Activated CD4-positive, alpha-beta T cell treated with anti-CD3 and anti-CD28 coated beads for 4 hours (primary cell): ENCODE measurements at places on chromosomes 7 and 10.

- no peak for DNase-seq
Observed at GRCh38 chr10:78211561-78212051, 177.9 kb downstream of the RPS24 start.

DNA sequence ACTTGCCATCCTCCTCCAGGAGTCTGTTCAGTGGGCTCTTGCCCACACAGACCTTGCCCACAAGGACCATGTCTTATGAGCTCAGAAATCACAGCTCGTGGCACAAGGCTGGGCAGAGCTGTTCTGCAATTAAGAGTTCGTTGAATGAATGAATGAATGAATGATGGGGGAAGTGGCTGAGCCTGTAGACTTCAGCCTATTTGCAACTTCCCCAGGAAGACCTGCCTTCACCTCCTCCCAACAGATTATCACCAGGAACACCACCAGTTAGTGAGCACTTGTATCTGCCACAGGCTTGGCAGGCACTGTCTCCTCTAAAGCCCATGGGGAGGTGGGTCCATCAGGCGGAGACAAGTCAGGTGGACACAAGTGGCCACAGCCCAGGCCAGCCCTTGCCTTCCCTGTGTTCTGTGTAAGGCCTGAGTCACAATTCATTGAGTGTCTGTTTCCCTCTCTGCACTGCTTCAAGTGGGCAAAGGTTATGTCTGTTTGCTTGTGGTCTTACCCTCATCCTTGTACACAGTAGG lies 1.8 kb upstream of the FGF8 start:
- DNase-seq = no peak

DNA sequence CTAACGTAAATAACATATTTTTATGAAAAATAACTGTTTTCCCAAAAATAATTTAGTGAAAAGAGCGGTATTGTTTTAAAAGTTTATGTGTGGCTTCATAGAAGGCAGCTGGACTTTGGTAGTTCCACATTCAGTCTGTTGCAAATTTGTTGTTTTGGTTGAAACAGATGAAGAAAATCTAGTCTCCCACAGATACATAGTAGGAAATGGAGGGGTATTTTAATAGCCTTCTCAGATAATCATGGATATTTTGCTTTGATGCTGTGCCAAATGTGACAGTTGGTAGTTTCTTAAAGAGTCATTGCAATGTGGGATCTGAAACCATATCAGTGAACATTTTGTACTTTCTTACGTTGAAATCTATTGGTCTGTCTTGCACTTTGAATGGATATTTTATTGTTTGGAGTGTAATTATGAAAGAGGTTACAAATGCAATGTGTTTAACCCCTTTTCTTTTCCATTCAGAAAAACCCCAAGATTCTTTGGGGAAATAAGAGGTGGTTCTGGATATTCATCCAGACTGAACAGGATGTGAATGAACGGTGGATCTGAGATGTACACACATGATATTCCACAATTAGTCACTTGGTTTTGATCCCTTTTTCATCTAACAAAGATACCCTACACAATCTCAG lies 10.4 kb downstream of the ZNF365 start:
- no peak for DNase-seq

GRCh38 chr10:79610601-79611191 lies at the start of gene SFTPA1:
Gene SFTPA1 (plus strand): TSS chr10:79610939. CDS start chr10:79611826, 887 bp downstream.
- no peak for DNase-seq

DNA sequence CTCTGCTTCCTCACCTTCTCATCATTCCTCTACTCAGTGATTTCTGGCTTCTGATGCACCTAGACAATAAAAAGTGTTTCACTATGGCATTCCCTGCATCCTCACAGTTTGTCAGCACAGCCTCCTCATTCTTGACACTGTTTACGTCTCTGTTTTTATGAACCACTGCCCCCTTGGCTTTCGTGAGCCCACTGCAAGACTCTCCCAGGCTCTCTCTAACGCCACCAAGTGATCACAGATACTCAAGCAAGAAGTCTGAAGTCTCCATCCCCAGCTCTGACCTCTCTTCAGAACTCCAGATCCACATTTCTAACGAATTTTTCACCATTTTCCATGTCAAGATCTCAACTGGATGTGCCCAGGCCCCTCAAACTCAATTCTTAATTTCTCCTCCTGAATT lies 8.9 kb downstream of the SLC16A9 start:
- no peak for DNase-seq

- DNase-seq = no peak
Observed at GRCh38 chr7:144785521-144785920, 50.3 kb downstream of the TPK1 start.

- no peak for DNase-seq
Observed at GRCh38 chr10:58913717-58914116, 262.7 kb upstream of the PHYHIPL start.

GRCh38 chr10:3472287-3473051 lies 299.9 kb upstream of the PITRM1 start:
- DNase-seq = no peak

DNA sequence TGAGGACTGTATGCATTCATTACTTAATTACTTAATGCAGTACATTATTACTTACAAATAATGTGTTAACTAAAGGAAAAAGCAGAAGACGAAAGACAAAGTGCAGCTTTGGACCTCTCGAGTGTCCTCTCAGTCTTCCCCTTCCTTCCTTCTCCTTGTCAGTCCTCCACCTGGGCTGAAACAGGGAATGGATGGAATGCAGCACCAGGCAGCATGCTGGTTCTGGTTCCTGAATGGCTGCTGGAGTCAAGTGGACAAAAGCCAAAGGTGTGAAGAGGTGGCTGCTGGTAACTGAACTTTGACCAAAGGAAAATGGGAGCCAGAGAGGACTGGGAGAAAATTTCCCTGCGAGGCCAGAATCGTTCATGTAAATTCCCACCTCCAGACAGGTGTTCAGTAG lies 179.5 kb downstream of the GPAM start:
- no peak for DNase-seq

DNA sequence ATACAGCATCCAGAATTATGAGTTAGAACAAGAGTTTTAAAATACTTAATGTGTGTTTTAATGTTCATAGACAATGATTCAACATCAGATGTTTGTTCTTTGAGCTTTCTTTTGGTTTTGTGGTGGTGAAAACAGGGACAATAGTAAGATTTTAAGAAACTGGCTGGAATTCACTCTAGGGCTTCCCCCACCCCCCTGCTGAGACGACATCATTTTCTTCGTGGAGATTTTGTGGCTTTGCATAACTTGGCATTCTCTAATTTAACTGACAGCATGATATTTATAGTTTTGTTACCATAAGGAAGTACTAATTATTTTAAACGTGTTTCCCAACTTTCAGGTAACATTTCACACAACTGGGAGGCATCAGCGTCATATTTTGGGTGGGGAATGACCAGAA lies 184.1 kb downstream of the BICC1 start:
- no peak for DNase-seq

DNA sequence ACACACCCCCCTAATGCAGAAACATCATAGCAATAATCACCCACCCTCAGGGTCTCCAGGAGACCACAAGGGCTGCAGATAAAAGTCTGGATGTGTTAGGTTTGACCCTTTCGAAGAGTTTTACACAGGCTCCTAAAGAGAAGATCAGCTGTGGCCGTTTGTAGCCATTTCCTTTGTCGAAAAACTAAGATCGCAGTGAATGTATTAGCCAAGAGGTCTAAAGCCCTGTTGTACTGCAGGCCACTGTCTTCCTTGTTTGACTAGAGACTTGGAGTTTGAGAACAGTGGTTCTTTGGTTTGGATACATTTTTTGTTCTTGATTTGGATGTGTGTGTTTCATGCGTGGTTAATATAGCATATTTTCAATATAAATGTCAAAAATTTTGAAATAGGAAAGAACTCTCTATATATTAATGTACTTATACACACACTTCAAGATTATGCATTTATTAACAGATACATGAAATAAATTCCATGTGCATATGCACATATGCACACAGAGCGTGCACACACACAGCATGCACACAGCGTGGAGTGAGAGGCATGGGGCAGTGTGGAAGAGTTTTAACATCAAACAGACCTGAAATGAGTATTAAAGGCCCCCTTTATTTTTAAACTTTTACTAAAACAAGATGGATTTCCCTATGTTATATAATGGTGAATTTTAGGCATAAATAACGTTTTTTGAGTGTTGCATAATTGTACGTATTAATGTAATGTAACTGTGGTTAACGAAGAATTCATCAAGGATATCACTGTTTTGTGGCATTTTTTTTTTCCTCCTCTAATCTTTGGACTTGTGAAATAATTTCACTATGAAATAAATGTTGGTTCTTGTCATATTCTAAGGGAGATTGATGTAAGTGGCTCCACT lies 2.2 kb downstream of the IKZF1 start:
- DNase-seq = no peak

- no peak for DNase-seq
Observed at GRCh38 chr10:132551093-132551807, 13.7 kb downstream of the INPP5A start.

DNA sequence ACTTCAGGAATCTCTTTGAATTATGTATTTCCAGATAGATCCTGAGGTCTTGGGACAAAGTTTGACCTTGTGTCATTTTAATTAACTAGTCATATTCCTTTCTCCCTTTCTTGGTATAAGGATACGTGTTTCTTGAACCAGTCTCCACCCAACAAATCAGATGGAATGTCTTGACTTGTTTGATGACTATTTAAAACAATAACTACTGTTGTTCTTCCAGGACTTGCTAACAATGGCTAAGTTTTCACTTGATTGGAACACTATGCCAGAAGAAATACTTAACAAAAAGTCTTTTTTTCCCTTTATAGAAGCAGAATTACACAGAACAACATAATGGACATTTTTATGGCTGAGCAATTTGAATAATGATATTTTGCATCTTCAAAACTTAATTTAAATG lies 43.0 kb upstream of the WIPF3 start:
- no peak for DNase-seq

- DNase-seq = no peak
Observed at GRCh38 chr10:22481687-22482539, 136.6 kb downstream of the SPAG6 start.

DNA sequence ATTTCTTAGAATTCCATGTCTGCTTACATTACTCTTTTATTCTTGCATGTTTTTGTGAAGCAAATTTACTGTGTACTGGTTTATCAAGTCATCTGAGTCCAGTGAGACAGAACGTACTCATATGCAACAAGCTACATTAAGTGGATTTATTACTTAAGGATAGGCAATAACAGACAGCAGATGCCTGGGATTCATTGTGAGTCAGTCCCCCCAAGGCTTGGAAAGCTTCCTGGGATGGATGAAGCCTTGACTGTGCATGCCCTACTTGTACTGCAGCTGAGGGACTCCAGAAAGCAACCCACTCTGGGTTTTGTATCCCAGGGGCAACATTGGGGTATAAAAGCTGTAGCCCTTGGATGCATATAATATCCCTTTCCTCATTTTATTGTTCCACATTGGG lies 113.4 kb upstream of the RAB18 start:
- DNase-seq = no peak

- no peak for DNase-seq
Observed at GRCh38 chr7:94368371-94368791, 26.3 kb upstream of the COL1A2 start.

- DNase-seq = no peak
Observed at GRCh38 chr7:156386097-156386496, 254.5 kb upstream of the RNF32 start.

DNA sequence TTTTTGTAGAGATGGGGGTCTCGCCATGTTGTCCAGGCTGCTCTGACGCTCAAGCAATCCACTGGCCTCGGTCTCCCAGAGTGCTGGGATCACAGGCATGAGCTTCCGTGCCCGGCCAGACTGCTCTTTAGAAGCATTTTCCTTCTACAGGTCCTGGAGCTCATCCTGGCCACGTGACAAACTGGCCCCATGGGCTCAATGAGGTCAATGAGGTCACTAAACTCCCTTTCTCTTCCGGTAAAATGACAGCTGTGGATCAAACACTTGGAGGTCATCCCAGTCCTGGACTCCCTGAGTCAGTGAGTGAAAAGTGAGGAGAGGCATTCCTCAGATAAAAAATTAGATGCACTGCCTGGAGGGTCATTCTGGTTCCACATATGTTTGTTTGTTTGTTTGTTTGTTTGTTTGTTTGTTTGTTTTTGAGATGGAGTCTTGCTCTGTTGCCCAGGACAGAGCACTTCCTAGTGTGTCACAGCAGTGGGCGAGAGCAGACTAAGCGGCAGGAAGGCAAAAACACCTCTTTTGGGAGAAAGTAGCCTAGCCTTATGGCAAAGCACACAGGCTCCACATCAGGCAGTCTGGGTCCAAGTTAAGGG lies 134.9 kb downstream of the TNS3 start:
- DNase-seq = no peak

DNA sequence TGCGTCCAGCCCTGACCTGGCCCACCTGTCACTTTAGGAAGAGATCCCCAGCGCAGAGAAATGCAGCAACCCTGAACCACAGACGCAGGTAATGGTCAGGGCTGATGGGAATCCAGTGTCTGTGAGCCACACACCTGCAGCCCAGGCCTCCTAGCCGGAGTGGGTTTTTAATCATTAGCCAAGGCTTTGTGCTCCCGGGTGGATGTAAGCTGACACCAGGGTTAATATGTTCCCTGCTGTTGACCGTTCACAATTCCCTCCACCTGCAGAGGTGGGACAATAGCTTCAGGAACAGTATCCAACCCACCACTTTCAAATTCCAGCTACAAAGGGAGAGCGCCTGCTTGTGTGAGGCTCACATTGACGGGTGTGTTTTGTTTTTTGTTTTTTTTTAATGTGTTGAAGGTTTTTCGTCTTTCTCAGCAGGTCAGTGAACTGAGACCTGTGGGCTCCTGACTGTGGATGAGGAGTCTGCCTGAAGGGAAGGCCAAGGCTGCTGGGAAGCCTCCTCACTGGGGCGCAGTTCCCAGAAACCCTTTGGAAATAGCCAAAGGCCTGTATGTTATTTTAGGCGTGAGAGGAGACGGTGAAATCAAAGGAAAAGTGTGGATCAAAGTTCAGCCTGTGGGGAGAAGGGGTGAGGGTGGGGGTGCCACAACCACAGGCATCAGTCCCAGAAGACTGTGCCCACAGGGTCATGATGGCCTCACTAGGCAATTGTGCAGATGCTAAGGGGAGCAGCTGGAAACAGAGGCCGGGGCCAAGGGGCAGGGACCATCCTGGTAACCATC lies 111.1 kb downstream of the TNS3 start:
- no peak for DNase-seq

- DNase-seq = no peak
Observed at GRCh38 chr7:95772771-95773581, 622 bp downstream of the DYNC1I1 start.

GRCh38 chr10:91980319-91980718 lies 56.7 kb downstream of the BTAF1 start:
- no peak for DNase-seq

DNA sequence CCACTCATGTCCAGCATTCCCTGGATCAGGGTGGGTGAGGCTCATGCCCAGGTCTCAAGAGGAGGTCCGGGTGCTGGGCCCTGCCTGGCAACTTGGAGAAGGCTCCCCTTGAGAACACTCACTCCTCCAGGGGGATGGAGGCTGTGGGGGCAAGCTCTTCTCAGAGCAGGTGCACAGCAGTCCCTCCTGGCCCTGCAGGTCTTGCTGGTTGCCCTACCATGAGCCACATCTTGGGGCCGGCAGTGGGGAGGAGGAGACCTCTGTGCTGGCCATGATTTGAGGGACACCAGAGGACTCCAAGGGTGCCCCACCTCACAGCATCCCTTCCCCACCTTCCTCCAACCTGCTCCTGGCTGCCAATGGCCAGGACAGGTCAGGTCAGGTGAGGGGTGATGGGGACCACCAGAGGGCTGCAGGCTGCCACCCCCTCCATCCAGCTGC lies 87.4 kb upstream of the RET start:
- DNase-seq = no peak

- no peak for DNase-seq
Observed at GRCh38 chr10:44376472-44377099, 8.3 kb downstream of the CXCL12 start.
